ENCODE measurements at places on chromosomes 1 and 21. TPM values are rescaled to one million over a fixed set of nuclear protein-coding genes. Genes with fewer than 3 reads are reported as not detected.

Gene FCRL2
- total RNA-seq, result not detected

Gene DNAJC28
- 0.49 TPM for total RNA-seq

Gene CHIA
- total RNA-seq, result not detected

Gene CDK18
- 1.1 TPM for total RNA-seq

Gene CNTN2
- not detected for total RNA-seq
